ENCODE measurements at places on chromosomes 5 and 9.

DNA sequence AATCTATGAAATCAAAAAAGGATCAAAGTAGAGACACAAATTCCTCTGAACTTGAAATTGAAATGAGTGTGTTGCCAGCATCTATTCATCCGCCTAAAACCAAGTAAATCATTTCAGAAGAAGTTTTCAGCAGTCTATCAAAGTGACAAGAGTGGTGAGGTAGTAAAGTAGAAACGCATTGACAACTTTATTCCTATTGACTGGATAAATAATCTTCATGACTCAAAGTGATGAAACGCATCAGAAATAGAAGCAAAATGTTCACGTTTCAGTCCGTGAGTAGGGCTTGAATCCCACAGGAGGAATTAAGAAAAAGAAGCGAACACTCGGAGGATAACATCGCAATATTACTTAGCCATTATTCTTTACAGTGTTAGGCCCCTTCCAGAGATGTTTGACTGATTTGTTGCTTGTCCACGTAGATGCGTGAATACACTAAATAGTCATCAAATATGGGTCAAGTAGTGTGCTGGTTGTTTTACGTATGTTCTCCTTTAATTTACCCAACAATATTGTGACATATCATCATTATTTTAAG lies 314.4 kb downstream of the PLK2 start:
- DNase-seq: no peak

- DNase-seq: no peak
Observed at GRCh38 chr5:147223948-147224791, 10.7 kb upstream of the STK32A start.

DNA sequence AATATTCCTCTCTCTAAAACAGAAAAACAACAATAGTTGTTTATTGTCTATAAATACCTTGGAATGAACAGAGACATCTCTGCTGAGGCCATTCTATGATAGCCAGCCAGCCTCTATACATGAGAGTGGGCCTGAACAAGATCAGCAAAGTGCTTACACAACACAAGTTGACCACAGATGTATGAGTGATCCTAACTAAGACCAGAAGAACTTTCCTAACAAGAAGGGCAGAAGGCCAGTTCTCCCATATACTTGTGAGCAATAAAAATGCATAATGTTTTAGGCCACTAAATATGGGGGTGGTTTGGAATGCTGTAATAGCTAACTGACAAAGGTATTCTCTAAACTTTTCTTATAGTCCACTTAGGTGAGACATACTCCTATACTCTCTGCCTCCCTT lies 345.7 kb downstream of the SPATA31D1 start:
- no peak for DNase-seq

GRCh38 chr5:532521-533242 lies 8.4 kb upstream of the SLC9A3 start:
- DNase-seq: no peak

DNA sequence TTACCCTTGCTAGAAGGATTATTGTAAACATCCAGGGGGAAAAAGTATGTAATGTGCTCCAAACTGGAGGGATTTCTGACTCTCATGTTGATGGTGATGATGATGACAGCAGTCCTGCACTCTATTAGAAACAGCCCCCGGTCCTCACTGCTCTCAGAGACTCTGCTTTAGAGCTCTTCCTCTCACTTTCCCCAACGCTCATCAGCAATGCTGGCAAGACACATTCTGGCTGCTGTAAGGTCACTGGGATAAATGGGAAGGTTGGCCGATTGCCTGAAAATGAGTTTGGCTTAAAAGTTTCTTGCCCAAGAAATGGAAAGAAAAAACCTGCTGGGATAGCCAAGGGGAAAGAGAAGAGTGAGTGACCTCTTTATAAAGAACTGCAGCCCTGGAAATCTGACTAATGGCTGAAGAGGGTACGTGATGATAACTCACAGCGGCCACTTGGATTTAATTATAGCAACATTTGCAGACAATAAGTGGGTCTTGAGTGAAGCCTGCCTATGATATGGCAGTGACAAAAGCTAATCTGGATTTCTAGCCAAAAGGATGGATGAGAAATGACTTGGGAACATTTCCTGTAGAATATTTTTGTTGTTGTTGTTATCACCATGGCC lies 235.8 kb downstream of the TMEM38B start:
- DNase-seq: no peak

DNA sequence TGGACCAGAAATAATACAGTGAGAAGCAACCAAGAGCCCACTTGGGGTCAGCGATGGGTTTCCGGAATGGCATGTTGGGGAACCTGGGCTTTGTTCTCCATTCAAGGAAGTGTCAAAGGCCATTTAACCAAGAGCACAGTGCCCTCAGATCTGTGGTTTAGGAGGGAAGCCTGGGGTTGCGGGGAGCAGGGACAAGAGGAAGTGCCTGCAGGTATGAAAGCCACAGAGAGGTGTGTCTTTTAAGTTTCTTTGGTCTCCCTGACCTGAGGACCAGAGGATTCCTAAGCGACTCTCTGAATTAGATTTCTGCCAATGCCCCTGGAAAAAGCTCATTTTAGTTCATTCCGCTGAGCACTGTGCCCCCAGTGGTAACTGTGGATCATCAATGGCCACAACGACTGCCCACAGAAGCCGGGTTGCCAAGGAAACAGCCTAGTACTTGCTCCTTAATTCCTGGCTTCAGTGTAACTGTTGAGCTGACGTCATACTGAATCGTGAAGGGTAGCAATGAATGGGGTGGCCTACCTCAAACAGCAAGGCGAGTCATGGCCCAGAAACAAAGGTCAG lies 107.3 kb upstream of the SPIN1 start:
- no peak for DNase-seq

DNA sequence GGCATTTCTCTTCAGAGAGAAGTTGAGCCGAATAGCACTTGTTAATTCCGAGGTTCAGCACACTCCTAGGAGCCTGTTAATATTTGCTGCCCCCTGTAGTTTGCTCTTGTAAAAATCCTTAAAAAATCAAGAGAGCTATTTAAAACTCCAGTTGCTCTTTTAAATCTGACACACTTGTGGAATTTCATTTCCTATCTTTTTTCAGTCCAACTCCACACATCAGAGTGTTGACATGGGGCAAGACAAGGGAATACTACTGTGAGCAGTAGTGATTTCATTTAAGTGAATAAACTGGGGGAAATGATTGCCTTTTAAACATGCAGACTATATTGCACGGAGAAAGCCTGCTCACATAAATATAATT lies 1096.3 kb upstream of the DMAC1 start:
- DNase-seq: no peak

DNA sequence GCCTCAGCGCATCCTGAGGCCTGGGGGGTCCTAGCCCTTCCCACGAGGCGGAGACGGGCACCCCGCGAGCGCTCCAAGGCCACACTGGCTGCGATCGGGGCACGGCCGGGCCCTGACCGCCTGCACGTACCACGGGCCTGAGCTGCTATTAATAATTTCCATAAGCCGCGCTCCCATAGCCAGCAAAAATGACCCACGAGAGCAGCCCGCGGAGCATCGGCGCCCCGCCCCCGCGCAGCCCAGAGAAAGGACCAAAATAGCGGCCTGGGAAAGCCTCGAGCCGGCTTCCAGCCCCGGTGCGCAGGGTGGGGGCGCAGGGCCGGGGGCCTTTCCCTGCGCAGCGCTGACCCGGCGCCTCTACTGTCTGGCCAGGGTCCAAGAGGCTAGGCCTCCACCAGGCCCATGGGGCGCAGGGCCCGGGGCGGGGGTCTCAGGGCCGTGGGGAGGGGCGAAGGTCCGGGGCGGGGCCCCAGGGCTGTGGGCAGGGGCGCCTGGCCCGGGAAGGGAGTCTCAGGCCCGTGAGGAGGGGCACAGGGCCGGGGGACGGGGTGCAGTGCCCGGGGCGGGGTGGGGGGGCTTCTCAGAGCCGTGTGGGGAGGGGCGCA lies 54.4 kb downstream of the EXD3 start:
- DNase-seq: no peak

- DNase-seq: no peak
Observed at GRCh38 chr5:131466171-131466766, 168.8 kb downstream of the RAPGEF6 start.

- no peak for DNase-seq
Observed at GRCh38 chr5:136034492-136034891, 5.7 kb downstream of the TGFBI start.

DNA sequence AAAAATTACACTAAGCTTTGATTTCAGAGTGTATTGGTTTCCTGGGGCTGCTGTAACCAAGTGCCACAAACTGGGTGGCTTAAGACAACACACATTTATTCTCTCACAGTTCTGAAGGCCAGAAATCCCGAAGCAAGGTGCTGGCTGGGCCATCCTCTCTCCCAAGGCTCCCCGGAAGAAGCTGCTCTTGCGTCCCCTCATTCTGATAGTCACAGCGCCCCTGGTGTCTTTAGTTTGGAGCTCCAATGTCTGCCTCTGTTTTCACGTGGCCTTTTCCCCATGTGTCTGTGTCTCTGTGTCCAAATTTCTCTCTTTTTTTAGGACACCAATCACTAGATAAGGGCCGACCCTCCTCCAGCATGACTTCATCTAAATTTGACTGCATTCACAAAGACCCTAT lies 56.7 kb downstream of the ROPN1L start:
- no peak for DNase-seq

- peak; percentile 44 for DNase-seq
Observed at GRCh38 chr5:116361171-116361967, 213.3 kb downstream of the SEMA6A start.

- DNase-seq: no peak
Observed at GRCh38 chr9:129630967-129631673, 5.2 kb downstream of the NTMT1 start.

- DNase-seq: no peak
Observed at GRCh38 chr9:11726659-11727058, 966.5 kb upstream of the TYRP1 start.

- DNase-seq: no peak
Observed at GRCh38 chr5:155633338-155633957, 619.9 kb downstream of the KIF4B start.

DNA sequence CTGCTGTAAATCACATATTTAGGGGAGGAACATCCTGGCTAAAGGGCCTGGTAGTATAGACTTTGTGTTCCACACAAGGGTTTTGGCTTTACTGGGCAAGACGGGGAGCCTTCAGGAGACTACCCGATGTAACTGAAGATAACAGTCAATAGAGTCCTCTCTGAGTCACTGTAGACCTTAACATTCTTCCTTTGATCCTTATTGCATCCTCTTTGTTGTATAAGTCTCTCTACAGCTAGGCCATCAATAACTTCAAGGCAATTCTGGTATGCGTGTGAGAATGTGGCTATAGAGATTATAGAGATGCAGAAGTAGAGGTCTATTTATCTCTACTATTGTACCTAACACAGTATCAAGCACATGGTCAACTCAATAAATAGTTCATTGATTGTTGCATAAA lies 67.3 kb upstream of the STK32A start:
- DNase-seq: no peak

GRCh38 chr5:159509002-159509660 lies 178.8 kb upstream of the IL12B start:
- no peak for DNase-seq

GRCh38 chr9:3502560-3503398 lies 23.0 kb downstream of the RFX3 start:
- DNase-seq: no peak

DNA sequence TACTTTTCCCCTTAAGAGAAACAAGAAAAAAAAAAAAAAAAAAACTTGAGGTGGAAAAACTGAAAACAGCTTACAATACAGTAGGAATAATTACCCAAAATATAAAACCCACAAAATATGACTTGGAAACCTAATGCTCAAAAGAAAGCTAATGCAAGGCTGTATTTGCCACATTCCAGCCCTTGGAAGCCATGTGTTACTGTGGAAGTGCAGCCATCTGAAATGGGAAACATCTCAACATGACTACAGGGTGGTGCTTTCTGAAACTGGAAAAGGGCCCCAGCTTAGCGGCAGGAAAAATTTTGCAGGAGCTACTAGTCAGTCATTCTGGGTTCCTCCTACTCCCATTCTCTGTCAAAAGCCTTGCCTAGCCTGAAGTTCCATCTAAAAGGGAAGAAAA lies 20.4 kb downstream of the CDK5RAP2 start:
- DNase-seq: no peak

GRCh38 chr5:160887780-160888179 lies 35.8 kb upstream of the ATP10B start:
- DNase-seq: no peak

DNA sequence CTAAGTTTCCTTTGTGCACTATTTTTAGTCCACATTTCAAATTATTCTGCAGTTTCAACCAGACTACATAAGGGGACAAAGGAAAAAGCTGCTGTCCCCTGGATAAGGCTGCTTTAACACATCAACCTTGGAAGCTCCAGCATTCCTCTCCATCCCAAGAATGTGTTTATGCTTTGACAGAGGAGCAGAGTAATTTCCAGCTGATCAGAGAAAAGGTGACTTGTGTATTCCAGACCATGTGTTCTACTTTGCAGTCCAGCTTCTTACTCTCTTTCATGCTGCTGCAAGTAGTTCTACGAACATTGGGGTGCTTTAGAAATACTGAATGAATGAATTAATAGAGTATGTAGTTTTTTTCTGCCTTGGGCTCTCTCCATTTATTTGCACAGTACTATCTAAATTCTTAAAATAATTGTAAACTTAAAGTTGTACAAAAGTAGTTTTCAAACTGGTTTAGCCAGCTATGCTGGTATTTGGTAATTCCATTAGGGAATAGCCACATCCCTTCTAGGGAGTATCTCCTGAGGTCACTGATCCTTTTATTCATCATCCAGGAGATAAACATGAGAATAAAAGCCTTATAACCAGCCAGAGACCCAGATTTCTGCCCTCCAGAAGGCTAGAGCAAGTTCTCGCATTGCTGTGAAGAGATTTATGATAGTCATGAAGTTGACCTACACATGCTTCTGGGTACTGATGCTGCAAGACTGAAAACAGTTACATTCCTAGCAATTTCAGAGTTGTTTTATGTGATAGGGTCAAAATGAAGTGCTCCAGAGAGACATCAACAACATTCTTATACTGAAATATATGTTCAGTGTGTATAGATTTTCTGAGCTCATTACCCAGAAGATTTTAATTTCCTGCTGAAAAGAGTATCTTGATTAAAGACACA lies 215.2 kb downstream of the COMMD10 start:
- no peak for DNase-seq

GRCh38 chr5:179154991-179155955 lies 95.1 kb downstream of the ZNF354C start:
- no peak for DNase-seq

- no peak for DNase-seq
Observed at GRCh38 chr5:85320495-85320894, 935.8 kb upstream of the EDIL3 start.

- DNase-seq: no peak
Observed at GRCh38 chr9:75089373-75089766, 1.1 kb downstream of the OSTF1 start.

GRCh38 chr9:84857211-84857610 lies 187.7 kb downstream of the NTRK2 start:
- DNase-seq: no peak

DNA sequence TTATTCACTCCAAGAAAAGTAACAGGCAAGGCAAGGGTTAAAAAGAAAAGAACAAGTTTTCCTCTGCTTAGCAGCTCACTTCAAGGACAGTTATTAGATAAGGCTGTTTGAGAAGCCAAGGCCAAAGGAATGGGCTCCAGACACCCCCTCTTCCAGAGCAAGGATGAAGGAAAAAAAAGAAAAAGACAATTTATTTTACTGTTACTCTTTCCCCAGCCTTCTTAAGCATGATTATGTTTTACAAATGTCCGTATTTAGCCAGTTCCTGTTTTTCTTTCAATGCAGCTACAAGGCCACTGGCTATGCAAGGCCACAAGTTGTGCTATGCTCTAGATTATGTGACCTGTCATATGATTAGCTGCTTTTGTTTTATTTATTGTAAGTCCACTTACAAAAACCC lies 106.5 kb upstream of the SIMC1 start:
- DNase-seq: no peak

- no peak for DNase-seq
Observed at GRCh38 chr5:88824892-88825583, 57.9 kb downstream of the MEF2C start.

Data from progenitor cell of endocrine pancreas (in vitro differentiated cells).